Stimulated activated CD4-positive, alpha-beta T cell treated with anti-CD3 and anti-CD28 coated beads, Interleukin-4, amount 100 ng/mL, for 24 hours (primary cell): ENCODE measurements at places on chromosomes 1 and 21.

DNA sequence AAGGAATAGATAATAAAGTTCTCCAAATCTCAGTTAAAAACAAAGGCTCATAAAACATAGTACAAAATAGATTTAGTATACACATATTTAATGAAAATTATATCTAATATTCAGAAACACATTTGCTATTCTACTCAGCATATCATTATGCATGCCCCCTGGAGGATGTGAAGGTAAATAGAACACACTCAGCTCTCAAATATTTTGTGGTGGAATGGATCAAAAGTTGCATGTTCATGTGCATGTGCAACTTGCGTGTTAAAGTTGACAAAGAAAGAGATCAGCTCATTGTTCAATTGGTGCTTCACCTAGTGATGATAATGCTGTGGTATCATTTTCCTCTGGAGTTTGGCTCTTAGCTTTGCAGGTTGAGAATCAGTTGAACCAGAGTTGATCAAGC lies 4.9 kb upstream of the ZNF644 start:
- DNase-seq = no peak

- no peak for DNase-seq
Observed at GRCh38 chr1:158147869-158148268, 32.8 kb upstream of the CD1D start.

- DNase-seq = no peak
Observed at GRCh38 chr21:39077876-39078275, 105.4 kb downstream of the PSMG1 start.

DNA sequence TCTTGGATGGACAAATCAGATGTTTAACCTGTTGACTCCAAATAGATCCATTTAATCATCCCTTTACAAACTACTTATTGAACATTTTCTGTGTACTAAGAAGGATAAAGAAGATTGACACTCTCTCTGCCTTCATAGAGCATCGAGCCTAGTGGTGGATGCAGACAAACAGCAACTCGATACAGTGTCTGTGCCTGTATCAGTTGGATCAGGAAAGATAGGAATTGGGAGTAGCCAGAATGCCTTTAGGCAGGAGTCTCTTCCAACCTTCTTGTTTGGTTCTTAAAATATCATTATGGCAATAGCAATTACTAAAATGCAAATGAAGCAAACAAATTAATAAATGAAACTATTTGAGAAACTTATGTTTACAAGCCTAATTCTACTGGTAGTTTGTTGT lies 89.0 kb upstream of the RAVER2 start:
- no peak for DNase-seq

- no peak for DNase-seq
Observed at GRCh38 chr1:68322837-68323687, 90.7 kb upstream of the WLS start.

DNA sequence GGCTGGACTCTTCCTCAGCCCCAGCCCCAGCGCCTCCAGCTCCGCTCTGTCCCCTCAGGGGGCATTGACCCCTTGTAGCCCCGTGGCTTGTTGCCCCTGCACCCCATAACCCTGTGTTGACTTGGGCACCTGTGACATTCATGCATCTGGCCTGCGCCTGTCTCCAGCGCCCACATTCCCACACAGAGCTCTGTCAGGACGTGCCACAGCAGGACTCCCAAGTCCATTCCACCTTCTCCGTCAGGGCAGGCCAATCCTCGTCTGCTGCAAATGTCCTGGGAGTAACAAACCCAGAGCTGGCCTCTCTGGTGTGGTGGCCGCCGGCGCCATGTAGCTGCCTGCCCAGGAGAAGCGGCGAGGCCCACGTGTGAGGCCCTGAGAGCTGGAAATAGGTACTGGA lies 60.6 kb downstream of the AGPAT3 start:
- no peak for DNase-seq

DNA sequence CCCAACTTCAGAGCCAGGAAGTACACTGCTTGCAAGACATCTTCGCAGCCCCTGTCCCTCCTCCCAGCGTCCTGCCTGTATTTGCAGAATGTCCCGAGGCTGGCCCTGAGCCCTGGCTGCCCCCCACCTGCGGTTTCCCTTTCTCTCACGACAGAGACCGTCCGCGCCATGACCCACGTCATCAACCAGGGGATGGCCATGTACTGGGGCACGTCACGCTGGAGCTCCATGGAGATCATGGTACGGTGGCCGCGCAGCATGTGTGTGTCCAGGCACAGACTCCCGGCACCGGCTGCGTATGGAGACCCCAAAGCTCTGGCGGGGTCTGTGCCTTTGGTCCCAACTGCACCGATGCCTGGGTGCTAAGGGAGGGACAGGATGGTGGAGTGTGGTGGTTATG lies 48.6 kb downstream of the KCNAB2 start:
- no peak for DNase-seq

DNA sequence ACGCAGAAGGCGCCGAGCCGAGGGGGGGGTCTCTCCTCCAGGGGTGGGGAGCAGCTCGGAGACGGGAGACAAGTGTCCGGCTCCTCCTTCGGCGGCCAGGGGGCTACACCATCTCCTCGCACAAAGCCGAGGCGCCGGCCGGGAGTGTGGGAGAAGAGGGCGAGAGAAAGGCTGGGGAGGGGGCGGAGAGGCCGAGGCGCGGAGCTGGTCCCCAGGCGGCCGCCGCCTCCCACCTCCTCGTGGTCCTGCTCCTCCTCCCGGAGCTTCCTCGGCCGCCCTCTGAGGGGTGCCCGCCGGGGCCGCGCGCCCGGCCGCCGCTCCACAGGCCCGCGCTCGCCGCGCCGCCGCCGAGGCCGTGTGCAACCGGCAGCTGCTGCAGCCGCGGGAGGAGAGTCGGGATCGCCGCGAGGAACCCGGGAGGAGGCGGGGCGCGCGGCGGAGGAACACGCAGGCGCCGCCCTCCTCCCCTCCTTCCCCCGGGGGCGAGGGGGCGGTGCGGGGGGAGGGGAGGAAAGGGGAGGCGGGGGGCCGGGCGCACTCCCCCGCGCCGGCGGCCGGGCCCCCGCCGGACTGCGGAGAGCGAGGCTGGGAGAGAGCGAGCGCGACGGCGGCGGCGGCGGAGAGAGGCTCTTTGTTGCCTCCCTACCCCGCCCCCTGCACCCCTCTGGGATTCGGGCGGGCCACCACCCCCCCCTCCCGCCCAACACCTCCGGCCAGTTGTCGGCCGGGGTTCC lies at the start of gene ENAH:
Gene ENAH, minus strand, starts transcription at position 395 of the 734 bp plus-strand sequence. CDS start 433 bp downstream, outside the sequence.
- peak; percentile 32 for DNase-seq

DNA sequence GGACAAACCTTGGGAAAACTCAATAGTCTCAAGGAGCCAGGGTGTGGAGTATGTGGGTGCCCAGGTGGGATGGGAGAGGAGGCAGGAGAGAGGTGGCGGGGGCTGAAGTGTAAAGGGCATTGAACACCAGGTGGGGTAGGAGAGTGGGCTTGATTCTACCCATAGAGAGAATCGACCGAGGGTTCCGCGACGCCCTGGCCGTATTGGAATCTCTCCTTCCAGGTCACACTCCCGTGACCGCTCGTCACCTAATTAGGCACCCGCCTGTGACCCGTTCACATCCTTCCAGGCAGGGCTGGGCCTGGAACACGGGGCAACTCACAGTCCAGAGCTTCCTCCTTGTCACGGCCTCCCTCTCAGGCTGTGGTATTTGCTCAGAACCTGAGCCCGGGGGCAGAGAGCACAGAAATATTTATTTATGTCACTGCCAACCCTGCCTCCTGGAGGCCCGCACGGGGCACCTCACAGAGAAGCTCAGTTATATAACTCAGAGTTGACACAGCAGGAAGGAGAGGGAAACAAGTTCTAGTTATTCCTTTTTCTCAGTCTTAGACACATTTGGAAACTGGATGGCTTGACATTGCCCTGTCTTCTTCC lies 12.0 kb downstream of the NCMAP start:
- DNase-seq = no peak

GRCh38 chr1:171177261-171177660 lies 7.8 kb upstream of the FMO2 start:
- no peak for DNase-seq

DNA sequence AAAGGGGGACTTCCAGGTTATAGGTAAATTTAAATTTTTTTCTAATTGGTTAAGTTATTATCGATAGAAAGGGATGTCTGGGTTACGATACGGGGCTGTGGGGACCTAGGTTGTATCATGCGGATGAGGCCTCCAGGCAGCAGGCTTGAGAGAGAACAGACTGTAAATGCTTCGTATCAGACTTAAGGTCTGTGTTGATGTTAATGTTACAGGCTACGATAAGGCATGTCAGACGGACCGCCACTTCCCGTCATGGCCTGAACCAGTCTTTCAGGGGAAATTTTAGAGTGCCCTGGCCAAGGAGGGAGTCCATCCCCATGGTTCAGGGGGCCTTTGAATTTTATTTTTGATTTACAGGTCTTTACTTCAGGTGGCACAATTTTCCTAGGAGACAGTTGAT lies 16.7 kb downstream of the ABCG1 start:
- no peak for DNase-seq

- DNase-seq = no peak
Observed at GRCh38 chr1:200183637-200184036, 156.1 kb downstream of the NR5A2 start.

DNA sequence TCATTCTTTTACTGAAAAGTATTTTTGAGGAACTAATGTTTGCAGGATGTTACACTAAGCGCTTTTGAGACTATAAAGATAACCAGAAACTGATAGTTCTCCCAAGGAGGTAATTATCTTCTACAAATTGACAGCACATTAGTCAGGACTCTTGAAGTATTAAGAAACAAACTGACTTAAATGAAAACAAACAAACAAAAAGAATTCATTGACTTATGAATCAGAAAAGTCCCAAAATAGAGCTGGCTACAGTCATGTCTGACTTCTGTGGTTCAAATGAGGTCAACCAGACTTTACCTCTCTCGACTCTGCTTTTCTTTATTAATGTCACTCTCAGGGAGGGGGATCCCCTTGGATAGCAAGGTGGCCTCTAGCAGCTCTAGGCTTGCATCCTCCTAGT lies 296.8 kb downstream of the TPR start:
- no peak for DNase-seq

DNA sequence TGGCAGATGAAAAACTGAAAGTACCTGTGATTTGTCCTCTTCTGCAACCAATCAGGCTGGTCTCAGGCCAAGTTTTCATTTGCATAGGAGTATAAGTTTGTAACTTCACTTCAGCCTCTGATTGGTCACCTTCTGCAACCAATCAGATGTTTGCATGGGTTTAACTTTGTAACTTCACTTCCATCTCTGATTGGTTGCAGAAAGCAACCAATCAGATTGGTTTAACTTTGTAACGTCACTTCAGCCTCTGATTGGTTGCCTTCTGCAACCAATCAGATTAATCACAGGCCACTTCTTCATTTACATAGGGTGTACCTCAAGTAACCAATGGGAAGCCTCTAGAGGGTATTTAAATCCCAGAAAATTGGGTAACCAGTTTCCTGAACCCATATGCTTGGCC lies 18.9 kb upstream of the TUT4 start:
- no peak for DNase-seq

- DNase-seq = no peak
Observed at GRCh38 chr1:26360807-26361604, 7.1 kb upstream of the CRYBG2 start.

DNA sequence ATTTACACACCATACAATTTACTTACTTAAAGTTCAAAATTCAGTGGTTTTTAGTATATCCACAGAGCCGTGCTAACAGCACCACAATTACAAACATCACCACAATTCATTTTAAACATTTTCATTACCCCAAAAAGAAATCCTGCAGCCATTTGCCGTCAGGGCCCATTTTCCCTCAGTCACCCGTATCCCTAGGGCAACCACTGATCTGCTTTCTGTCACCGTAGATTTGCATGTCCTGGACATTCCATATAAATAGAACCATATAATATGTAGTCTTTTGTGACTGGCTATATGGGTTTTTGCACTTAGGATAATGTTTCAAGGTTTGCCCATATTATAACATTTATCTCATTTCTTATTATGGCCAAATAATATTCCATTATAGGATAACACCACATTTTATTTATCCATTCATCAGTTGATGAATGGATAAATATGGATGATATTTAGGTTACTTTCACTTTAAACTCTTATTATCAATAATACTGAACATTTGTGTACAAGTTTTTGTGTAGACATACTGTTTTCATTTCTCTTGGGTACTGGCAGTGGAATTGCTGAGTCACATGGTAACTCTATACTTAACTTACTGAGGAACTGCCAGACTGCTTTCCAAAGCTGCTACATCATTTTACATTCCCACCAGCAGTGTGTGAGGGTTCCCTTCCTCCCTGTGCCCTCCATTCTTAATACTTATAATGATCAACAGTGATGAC lies 68.9 kb downstream of the ST3GAL3 start:
- DNase-seq = no peak

DNA sequence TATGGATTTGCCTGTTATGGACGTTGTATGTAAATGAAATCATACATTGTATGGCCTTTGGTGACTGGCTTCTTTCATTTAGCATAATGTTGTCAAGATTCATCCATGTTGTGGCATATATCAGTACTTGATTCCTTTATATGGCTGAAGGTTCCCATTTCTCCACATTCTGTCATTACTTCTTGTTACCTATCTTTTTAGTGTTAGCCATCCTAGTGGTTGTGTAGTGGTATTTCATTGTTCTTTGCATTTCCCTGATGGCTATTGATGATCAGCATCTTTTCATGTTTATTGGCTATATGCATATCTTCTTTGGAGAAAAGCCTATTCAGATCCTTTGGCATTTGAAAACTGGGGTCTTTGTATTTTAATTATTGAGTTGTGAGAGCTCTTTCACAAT lies 39.8 kb upstream of the PODN start:
- DNase-seq = no peak
